Stimulated activated CD8-positive, alpha-beta memory T cell treated with anti-CD3 and anti-CD28 coated beads, Interleukin-7, amount 100 ng/mL, for 1 hour (primary cell): ENCODE measurements at places on chromosomes 3 and 15.

- DNase-seq = no peak
These were observed 24.2 kb downstream of the SRGAP3 start for GRCh38 chr3:9225268-9225667.

DNA sequence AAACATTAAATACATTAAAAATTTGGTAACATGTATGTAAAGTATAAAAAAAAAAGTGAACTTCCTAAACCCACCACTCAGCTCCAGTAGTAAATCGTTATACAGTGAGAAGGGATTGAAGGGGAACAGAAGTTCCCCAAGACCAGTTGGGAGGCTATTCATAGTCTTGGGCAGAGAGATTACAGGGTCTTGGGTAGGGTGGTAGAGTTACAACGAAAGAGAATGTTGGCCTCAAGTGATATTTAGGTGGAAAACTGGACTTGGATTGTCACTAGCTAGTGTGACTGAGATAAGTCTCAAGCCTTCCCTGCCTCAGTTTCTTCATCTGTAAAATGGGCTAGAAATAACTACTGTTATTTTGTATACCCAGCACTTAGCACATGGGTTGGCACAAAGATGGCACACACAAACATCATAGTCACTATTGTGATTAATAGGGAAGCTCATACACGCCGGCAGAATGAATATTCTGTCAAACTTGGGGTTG, 431 bp upstream of the YEATS2 start:
- DNase-seq = no peak

GRCh38 chr15:87269566-87269965, 987.0 kb downstream of the NTRK3 start:
- DNase-seq = no peak

GRCh38 chr3:1442271-1442670, 349.4 kb downstream of the CNTN6 start:
- no peak for DNase-seq

GRCh38 chr3:55959471-55960080, 472.5 kb upstream of the WNT5A start:
- DNase-seq = no peak

GRCh38 chr15:38215707-38216106, 36.9 kb upstream of the SPRED1 start:
- no peak for DNase-seq

DNA sequence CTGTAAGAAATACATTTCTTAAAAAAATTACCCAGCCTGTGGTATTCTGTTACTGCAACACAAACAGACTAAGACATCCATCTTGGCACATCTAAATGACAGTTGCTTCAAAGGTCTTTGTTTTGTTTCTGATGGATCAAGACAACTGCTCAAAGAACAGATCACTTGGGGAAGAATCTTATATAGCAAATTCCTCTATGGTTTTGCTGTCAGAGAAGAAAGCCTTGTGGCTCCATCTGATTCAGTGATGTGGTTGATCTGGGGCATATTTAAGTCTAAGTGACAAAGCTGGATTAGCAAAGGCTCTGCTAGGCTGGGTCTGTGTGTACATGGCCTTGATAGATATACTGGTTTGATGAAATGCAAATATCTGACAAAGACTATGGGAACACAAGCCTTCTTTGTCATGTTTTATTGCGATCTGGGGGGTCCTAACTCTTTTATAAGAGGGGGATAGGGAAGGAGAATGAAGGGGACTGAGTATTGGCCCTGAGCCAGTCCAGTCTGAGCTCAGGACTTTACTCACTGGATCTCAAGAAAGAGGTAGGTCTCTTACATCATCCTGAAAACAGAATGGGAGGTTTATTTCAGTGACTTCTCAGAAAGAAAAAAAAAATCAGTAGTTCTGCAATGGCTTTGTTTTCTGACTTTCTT, 14.3 kb upstream of the LIMD1 start:
- DNase-seq = no peak

DNA sequence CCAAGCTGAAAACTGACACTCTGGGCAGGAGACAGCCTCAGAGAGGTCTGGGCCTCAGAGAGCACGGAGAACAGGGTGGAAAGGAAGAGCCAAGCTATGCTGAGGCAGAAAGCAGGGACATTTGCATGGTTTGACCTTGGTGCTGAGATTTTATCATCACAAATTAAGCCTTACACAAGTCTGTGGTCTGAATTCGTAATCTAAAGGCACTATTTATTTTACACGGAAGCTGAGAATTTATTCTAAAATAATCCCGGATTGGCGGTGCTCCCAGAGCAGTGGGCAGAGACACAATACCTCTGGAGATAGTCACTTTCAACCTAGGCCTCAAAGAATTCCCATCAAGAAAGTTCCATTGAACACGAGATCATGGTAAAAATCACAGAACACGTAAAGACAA, 47.5 kb downstream of the CFAP92 start:
- no peak for DNase-seq

DNA sequence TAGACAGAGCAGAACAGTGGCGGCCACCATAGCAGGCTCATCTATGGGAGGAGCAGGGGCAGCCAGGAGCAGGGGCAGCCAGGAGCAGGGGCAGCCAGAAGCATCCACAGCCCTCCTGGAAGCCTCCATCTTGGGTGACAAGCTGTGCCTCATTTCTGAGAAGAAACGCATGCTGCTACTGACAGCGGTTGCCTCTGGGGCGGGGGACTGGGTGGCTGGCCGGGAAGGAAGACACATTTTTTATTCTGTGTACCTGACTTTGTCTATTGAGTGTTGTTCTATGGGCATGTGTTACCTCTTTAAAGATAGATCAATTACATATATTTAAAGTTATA, 71.5 kb upstream of the KLF13 start:
- no peak for DNase-seq

DNA sequence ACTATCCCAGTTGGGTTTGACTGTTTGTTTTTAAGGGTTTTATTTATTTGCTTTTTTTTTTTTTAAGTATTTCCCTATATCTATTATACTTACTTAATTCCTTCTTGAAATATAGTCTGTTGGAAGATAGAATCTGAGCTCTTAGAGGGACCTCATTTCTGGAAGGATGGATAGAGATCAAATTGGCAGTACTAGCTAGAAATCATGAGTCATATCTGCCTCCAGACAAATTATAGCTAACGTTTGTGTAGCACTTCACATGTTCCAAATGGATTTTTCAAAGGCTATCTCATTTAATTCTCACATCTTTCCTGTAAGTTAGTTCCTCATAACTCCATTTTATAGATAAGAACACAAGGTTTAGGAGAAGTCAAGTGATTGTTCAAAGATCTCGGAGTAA, 384.7 kb downstream of the ZIC1 start:
- no peak for DNase-seq

GRCh38 chr3:131047582-131047981, 20.9 kb downstream of the NEK11 start:
- DNase-seq = no peak

- no peak for DNase-seq
These were observed 733.0 kb upstream of the DPPA4 start for GRCh38 chr3:110070161-110070916.

DNA sequence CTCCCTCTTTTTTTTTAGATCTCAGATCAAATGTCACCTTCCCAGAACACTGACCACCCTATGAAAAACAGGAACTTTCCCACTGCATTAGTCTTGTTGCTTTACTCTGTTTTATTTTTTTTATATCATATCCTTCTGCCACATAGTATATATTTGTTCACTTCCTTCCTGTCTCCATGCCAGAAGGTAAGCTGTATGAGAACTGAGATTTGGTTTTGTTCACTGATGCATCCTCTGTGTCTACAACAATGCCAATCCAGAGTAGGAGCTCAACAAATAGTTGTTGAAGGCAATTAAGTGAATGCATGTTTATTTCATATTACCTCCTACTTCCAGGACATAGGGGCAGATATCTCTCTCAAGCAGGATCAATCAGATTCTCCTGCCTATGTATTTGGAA, 114.4 kb downstream of the TPRG1 start:
- DNase-seq = no peak

DNA sequence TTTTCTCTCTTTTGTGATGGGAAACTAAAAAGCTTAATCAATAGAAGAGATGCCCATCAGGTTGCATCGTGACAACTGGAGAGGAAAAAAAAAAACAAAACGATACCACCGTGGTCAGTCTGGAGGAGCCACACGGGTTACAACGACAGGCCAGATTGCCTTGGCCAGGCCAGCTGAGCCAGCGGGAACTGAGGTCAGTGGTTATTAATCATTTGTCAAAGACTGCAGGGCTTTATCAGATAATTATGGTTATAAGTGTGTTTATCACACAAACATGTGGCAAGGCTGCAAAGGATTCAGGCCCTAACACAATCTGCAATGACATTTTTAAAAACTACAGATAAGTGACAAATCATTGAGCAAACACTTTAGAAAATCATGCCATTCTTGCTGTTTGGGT, 135.0 kb upstream of the FAM3D start:
- no peak for DNase-seq

- DNase-seq = no peak
These were observed 143.3 kb downstream of the HCN4 start for GRCh38 chr15:73225358-73226015.

DNA sequence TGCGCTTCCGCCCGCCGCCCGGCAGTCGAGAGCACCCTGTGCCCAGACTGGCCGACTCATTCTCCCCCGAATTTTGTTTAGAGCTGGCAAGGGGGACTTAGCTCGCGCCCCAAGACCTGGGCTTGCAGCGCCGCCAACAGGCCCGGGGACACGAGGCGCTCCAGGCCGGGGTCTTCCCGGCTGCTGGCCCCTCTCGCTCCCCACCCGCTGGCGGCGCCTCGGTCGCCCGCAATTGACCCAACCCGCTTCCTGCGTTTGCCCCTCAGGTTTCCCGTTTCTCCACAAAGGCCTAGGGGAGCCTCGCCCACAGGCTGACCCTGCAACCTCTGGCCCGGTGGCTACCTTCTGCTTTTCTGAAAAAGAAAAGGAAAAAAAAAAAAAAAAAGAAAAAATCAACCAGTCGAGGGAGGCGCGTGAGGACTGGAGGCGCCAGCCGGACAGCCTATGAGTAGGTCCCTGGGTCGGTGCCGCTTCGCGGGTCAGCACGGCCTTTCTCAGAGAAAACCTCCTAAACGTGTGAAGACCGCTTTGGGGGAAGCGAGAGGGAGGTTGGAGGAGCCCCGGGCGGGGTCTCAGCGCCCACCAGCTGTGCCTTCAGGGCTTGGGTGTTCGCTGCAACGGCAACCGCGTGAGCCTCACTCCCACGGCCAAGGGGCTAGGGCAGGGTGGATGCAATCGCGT, 7.2 kb downstream of the FOXL2 start:
- DNase-seq = no peak

GRCh38 chr3:93855401-93855800, 118.3 kb downstream of the PROS1 start:
- DNase-seq = no peak

DNA sequence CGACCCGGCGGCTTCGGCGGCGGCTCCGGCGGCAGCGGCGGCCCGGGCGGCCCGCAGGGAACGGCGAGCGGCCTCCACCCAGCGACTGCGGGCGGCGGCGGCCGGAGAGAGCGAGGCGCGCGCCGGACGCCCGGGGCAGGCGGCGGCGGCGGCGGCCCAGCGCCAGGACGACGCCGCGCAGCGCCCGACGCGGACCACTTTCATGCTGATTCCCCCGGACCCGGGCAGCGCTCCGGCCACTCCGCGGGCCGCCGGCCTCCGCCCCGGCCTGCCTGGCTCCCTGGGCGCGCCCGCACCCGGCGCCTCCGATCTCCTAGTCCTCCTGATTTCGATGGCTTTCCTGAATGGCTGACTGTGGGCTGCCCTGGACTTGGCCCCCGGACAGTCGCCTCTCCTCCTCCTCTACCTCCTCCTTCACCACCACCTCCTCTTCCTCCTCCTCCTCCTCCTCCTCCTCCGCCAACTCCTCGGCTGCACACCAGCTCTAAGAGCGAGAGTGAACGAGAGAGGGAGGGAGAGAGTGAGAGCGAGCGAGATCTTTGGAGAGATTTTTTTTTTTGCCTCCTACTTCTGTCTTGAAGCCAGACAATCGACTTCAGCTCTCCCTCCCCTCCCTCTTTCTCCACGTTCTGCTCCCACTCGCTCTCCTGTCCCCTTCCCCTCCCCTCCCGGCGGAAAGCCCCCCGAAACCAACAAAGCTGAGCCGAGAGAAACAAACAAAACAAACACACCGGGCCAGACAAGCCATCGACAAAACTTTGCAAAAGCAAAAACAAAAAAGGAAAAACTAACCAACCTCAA, 844 bp downstream of the NR2F2 start:
- no peak for DNase-seq

- no peak for DNase-seq
These were observed 22.6 kb downstream of the TBL1XR1 start for GRCh38 chr3:177174607-177175170.

DNA sequence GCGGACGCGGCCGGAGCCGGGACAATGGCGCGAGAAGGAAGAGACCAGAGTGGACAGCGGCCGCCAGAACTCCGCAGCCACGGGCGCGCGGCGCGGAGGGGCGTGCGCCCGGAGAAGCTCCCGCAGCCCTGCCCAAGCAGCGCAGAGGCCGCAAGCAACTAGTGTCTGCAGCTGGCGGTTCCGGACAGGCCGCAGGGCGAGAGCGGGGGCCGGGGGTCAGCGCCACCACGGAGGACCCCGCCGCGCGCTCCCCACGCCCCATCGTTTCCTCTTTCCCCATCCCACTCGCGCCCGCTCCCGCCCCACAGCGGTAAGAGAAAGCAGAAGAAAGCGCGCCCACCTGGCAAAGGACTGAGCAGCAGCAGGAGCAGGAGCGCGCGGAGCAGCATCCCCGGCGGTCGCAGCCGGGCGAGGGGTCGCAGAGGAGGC, 440 bp downstream of the PRTG start:
- no peak for DNase-seq

GRCh38 chr3:61613666-61614065, 52.3 kb downstream of the PTPRG start:
- no peak for DNase-seq

DNA sequence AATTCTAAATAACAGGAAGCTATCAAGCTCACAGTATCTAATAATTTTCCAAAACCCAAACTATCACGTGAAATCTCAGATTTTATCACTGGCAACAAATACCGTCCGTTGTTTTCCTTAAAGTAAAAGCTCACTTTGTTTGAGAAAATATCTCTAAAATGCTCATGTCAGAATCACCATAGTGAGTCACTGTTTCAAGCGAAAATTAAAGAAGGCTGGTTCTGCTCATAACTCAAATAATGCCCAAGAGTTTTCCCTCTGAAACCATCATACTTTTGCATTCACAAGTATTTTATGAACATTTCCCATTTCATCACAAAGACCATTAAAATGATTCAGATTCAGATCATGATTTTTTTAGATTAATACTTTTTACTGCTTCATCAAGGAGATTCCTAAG, 50.6 kb downstream of the TBL1XR1 start:
- no peak for DNase-seq
